ENCODE measurements at places on chromosomes 13 and 19.

- no peak for DNase-seq
These were observed 50.5 kb downstream of the STARD13 start for GRCh38 chr13:33235078-33235477.

DNA sequence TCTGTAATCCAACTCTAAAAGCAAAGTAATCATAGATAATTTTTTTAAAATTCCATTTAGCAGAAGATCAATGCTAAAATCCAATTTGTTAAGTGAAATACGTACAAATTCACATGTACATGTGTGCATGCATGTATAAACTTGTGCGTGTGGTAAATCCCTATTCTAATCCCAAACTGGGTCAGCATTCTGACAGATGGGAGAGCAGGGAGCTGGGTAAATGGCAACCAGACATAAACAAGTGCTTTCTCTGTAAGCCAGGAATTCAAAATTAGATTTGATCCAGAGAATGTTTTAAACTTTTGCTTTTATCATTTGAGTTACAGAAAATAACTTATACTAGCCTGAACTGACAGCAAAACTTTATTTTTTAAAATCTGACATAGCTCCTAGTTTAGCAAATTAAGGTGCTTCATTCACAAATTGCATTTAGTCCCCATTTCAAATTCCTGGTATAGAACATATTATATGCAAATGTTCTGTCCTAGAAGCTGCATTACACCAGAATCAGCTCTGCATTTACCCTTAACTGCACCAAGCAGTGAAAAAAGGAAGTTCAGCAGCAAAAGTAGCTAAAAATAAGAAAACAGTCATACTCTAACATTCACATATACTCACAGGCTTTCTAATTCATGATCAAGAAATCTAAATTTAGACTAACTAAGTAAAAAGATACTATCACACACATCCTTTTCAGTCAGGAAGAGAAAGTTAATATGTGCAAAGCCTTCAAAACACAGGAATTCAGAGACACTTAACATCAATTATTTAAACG is 32.6 kb downstream of the UBL3 start:
- DNase-seq = no peak

GRCh38 chr19:12899891-12900518 is 9.0 kb downstream of the GCDH start:
- no peak for DNase-seq

- no peak for DNase-seq
These were observed 180.5 kb downstream of the COL4A1 start for GRCh38 chr13:110126391-110126961.

GRCh38 chr13:112143046-112143752 is 76.2 kb downstream of the SOX1 start:
- DNase-seq = no peak

DNA sequence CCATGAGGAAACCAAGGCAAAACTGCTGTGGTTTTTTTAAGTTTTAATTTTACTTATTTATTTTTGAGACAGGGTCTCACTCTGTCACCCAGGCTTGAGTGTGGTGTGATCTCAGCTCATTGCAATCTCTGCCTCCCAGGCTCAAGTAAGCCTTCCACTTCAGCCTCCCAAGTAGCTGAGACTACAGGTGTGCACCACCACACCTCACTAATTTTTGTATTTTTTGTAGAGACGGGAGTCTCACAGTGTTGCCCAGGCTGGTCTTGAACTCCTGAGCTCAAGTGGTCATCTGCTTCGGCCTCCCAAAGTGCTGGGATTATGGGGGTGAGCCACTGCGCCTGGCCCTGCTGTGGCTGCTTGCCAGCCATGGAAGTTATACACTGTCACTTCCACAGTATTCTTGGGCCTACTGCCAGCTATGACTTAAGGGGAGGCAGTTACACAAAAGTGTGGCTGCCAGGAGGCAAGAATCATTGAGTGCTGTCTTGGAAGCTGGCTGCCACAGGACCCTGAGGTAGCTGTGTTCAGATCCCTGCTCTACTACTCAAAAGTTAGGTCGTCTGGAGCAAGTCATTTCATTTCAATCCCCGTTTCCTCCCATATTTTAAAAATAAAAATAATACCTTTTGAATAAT is 12.7 kb downstream of the FARP1 start:
- DNase-seq = no peak

- no peak for DNase-seq
These were observed 18.9 kb downstream of the SPINT2 start for GRCh38 chr19:38283271-38283670.

GRCh38 chr19:12786141-12786870 is 5.0 kb upstream of the JUNB start:
- DNase-seq = no peak

DNA sequence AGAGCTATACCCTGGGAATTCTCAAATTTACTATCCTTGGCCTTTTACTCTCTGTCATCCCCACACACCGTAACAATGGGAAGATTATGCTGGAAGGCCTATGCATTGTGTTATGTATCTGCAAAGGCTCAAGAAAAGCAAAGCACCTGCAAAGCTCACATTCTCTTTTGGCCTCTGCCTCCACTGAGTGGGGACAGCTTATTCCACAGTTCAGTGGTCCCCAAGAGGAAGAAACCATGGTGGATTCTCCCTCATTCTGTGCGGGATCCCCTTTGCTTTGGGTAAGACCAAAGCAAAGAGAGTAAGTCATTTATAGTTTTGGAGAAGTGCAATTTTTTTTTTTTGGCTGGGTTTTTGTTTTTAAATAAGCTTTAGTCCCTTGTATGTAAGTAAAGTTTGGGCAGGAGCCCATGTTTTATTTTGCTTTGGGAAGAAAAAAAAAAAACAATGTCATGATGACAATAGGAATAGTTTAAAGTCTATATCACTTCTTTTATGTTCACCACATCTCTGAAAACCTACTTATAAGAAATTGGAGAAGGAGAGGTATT is 530.6 kb downstream of the FGF9 start:
- DNase-seq = no peak

DNA sequence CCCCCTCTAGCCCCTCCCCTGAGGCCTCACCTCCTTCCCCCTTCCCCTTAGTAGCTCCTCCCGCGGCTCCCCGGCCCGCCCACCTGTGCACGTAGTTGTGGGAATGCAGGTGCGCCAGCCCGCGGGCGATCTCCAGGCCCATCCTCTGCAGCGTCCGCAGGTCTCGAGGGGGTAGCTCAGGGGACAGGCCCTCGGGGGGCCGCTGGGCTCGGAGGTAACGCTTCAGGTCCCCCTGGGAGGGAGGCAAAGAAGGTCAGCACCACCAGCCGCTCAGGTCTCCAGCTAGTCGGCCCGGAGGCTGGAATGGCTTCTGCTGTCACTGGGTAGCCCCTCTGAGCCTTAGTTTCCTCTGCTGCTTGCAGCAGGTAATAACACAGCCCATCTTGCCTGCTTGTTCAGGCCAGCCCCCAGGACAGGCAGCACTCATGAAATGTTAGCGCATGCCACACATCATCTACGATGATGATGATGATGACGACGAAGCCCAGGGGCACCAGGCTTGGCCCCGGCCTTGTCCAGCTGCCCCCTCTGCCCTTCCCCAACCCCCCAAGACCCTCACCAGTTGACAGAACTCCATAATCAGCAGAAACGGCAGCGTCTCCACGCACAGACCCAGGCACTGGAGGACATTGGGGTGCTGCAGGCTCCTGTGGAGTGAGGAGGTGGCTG is 9.2 kb downstream of the LMTK3 start:
- DNase-seq = no peak

DNA sequence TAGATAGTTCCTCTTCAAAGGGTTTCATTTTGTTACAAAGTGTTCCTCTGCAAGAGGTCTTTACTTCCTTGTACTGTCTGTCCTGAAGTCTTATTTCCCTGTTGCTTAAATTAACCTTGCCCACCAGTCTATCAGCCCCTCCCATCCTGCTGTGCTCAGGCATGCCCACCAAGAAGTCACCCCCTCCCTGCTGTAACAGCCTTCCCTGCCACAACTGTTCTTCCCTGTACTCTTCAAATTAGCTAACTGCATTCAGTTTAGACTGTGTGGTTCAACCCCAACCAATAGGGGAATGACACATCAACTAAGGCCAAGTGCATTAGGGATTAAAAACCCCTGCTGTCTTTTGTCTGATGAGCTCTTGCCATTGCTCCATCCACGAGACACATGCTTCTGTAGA is 34.4 kb upstream of the ZNF562 start:
- DNase-seq = no peak

DNA sequence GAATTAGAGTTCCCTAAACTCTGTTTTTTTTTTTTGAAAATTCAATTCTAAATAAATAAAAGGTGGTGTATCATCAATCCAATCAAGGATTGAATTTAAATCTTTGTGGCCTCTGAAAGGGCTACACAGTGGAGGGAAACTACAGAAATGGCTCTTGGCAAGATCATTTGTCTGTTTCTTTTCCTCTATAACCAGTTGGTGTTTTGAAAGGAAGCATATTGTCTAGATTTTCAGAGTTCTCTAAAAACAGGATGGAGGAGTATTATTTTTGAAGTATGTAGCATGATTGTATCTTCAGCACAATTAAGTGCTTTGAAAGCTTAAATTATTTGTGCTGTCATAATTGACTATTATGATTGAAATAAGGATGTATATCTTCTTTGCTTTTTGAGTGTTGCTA is 29.8 kb downstream of the WASF3 start:
- no peak for DNase-seq

- DNase-seq = no peak
These were observed 92.4 kb upstream of the SIAH3 start for GRCh38 chr13:45943965-45944364.

- DNase-seq = no peak
These were observed 20.7 kb upstream of the ZNF331 start for GRCh38 chr19:53517114-53517741.

- no peak for DNase-seq
These were observed 16.8 kb downstream of the PABPC3 start for GRCh38 chr13:25112695-25113255.

DNA sequence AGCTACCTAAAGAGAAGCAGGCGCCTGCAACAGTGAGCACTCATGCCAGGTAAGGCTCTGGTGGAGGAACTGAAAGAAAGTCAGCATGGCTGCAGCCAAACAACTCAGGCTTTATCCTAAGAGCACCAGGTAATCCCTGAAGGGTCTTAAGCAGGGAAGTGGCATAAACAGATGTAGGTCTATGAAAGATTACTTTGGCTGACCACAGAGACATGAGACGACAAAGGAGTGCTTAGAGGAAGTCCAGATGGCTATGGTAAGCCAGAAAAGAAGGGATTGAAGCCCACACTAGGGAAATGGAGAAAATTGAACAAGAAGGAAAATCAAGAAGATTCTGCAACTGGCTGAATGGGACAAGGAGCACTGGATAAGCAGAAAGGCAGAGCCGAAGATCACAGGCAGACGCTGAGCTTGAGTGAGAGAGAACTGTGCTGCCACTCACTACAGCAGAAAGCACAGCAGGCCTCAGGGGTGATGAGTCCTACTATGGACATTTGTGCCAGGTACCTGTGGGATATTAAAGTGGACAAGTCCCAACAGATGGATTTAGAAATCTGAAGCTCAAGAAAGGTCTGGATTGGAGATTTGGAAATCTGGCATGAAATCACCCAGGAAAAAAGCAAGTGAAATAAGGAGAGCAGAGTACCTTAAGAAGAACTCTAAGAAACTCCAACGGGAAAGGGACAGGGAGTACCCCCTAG is 4.2 kb downstream of the RCBTB1 start:
- DNase-seq = no peak

- peak; percentile 8 for DNase-seq
These were observed 6.0 kb downstream of the ERVV-1 start for GRCh38 chr19:53019684-53020083.

DNA sequence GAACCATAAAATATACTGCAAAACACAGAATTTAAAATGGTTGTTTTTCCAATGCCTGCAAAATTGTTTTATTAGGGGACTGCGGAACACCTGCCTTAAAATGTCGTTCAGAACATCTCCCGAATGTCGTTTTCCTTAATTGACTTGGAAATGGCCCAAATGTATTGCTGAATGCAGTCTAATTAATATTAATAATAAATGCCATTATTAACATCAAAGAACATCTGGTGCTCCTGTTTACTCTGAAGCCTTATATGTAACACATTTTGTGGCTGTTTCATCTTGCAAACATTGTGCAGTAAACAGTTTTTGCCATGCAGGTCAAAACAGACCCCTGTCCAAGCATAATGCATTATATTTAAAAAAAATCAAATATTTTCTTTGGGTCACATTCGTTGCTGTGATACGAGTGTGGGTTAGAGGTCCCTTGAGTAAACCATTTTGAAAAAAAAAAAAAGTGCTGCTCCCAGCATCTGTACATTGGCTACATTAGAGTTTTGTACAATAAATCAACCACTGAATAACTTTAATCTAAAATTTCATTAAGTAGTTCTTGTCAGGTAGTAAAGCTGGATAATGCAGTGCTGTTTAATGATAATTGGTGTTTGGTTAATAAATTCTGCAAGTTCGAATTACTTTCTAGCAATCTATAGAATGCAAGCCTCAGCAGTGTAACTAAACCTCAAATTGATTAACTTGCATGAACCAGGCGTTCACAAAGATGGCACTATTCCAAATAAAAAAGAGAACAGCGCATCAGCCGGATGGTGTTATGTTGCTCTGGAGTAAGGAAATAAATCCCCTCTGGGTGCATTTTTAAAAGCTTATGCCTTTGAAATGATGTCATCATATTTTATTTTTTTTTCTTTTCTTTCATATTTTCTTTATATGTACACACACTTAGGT is 140.2 kb downstream of the ZNF536 start:
- no peak for DNase-seq

DNA sequence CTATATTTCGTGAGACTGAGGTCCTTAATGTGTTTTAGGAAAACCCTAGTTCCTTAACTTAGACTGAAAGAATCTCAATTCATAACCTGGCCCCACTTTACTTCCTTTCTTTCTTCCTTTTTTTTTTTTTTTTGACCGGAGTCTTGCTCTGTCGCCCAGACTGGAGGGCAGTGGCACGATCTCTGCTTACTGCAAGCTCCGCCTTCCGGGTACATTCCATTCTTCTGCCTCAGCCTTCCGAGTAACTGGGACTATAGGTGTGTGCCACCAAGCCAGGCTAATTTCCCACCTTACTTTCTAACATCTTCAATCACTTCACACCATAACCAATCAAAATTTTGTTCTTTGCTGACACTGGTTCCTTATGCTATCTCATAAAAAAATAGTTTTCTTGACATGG is 2097.0 kb downstream of the PCDH9 start:
- DNase-seq = no peak

DNA sequence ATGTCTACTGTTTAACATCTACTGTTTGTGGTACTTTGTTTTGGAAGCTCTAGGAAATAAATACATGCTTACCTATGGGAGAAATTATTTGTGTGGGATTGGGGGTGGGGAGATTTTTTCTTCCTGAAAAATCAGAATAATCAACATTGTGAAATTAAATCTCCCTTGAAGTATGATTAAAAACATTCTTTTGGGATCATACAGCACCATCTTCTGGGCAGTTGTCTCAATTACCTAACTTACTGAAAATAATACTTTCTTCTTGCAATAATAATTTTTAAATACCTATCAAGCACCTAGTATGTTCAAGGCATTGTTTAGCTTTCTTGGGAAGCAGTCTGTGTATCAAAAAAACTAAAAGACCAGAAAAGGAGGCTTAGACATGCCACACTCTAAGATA is 576.5 kb upstream of the ARGLU1 start:
- DNase-seq = no peak

DNA sequence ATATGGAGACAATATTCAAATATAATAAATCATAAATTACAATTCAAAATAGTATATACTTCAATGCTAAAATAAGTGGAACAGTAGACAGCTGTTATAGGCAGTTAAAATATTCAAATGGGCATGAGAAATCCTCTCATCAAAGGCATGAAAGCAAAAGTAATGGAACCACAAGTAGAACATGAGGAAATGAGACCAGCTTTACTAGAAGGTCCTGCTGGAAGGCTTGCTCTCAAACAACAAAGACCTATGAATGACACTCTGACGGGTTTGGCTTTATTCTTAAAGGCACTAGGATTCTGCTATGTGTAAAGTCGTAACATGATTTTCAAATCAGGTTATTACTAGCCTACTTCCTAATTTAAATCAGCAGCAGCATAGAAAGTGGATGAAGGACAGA is 148.1 kb downstream of the VWA8 start:
- no peak for DNase-seq

All from activated CD4-positive, alpha-beta T cell treated with anti-CD3 and anti-CD28 coated beads, Interleukin-2, amount 50 U/mL, for 48 hours (primary cell).